Stimulated activated CD8-positive, alpha-beta memory T cell treated with anti-CD3 and anti-CD28 coated beads, Interleukin-4, amount 100 ng/mL, for 4 hours (primary cell): ENCODE measurements at places on chromosomes 1 and 21.

GRCh38 chr1:30310966-30311742 lies 412.2 kb downstream of the MATN1 start:
- no peak for DNase-seq

GRCh38 chr1:98090351-98090750 lies 169.5 kb upstream of the DPYD start:
- DNase-seq = no peak

DNA sequence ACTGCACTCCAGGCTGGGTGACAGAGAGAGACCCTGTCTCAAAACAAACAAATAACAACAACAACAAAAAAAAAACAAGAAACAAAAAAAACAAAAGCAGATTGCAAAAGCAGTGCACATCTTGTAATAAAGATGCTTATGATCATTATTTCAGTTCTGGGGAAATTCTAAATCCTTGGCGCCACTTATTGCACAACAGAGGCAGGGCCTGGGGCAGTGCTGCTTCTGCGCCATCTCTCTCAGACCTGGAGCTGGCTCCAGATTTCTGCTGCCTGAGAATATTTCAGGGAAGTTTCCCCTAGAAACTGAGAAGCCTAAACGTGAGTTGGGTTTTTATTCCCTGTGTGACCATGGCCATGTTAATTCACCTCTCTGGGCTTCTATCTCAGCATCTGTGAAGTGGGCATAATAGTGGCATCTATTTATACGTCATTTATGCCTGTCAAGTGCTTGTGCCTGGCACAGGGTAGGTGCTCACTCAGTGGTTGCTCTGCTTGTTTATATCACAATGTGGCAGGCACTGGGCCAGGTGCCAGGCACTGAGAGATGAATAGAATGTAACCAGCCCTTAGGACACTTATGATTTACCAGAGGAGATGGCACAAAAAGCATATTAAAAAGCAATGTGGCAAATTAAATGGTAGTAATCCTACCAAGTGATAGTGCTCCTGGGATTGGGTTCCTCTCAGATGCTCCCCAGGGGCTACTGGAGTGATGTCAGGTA lies 67.9 kb downstream of the MDM4 start:
- no peak for DNase-seq

DNA sequence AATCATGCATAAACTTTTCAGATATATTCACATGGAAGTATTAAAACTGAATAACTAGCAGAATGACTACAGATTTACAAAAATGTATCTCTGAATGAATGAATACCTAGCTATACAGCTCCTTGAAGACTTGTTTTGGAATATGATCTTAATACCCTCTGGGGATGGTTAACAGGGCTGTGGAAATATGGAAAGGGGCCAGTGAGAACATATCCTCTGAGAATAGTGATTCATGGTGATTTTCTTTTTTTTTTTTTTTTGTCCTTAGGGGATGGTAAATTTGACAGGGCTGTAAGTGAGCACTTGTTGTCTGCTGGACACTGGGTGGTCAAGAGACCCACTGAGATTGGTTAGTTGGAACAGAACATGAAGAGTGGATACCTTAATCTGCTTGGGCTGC lies 80.7 kb upstream of the HP1BP3 start:
- no peak for DNase-seq

GRCh38 chr1:2385606-2386280 lies 5.6 kb downstream of the MORN1 start:
- DNase-seq = no peak

DNA sequence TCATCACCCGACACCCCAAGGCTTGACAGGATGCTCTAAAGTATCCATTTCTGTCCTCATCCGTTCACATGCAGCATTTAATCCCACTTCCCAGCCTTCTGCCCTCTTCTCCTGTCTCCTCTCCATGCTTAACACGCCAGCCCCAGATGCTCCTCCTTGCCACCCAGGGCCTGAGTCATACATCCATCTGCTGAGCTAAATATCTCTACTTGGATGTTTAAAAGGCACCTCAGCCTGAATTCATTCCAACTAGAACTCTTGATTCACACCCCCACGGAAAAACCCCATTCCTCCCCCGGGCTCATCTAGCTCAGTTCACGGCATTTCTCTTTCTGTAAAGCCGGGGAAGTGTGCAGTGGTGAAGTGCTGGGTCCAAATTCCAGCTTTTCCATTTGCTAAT lies 27.7 kb downstream of the TEX35 start:
- no peak for DNase-seq

DNA sequence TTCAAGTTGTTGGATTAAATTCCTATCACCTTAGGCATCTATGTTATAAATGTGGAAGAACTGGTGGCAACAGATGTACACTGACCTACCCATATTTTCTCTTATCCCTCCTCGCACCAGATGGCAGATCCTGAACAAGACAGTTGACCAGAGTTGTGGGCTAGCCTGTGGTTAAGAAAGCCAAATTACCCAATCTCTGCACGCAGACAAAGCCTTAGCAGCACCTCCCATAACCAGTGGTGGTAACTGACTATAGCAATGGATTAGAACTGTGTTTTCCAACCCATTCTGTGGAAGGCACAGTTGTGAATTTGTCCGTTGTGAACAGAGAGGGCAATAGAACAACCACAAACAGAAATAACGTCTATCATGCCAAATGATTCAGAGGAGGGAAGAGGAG lies 20.6 kb downstream of the ABCB10 start:
- DNase-seq = no peak

DNA sequence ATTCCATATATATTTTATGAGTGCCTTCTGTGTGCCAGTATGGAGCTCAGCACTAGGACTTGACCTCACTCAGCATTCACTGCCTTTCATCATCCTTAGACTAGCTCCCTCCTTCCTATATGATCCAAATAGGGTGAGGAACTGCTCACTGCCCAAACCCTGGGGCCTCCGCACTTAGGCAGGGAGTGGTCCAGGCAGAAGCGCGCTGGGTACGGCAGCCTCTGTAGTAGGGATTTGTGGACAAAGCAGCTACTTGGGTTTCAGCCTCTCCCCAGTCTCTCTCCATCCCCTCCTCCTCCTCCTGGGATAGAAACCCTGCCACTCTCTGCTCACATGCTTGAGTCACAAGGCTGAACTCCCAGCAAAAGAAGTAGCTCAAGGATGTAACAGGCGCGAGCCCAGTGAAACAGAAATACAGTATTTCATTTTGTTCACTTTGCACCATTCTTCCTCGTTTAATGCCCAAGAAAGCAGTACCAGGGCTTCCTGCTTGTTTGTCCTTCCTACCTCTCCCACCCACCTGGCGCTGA lies 32.9 kb downstream of the PLEKHA6 start:
- DNase-seq = no peak
